NCI-H1417 treated with DMSO at 0.1 percent for 48 hours (cell line): ENCODE measurements at places on chromosomes 12 and 14.

DNA sequence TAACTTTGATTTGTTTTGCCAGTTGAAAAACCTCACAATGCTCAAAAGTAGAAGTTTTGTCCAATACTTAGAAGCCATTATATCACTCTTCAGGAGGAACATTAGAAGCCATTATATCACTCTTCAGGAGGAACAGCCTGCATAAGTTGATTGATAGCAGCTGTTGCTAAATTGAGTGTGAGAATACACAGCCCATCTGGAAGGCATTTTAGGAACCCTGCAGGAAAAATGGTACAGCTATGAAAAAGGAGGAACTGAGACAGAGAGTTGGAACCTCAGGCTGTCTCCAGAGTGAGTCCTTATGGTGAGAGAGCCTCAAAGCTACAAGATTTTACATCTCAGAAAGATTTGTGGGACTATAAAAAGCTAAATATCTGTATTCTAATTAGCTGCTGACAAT is 207.0 kb downstream of the MYRFL start:
- no peak for DNase-seq

- no peak for DNase-seq
Observed at GRCh38 chr14:63672417-63673180, 30.9 kb upstream of the WDR89 start.

DNA sequence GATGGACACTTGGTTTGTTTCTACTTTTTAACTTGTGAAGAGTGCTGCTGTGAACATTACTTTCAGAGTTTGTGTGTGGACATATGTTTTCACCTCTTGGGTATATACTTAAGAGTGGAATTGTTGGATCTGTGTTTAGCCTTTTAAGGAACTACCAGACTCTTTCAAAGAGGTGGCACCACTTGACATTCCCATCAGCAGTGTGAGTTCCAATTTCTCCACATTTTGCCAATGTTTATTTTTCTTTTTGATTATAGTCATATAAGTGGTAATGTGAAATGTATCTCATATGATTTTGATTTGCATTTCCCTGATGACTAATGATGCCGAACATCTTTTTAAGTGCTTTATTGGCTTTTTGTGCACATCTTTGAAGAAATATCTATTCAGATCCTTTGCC is 44.8 kb downstream of the ARHGAP5 start:
- no peak for DNase-seq

DNA sequence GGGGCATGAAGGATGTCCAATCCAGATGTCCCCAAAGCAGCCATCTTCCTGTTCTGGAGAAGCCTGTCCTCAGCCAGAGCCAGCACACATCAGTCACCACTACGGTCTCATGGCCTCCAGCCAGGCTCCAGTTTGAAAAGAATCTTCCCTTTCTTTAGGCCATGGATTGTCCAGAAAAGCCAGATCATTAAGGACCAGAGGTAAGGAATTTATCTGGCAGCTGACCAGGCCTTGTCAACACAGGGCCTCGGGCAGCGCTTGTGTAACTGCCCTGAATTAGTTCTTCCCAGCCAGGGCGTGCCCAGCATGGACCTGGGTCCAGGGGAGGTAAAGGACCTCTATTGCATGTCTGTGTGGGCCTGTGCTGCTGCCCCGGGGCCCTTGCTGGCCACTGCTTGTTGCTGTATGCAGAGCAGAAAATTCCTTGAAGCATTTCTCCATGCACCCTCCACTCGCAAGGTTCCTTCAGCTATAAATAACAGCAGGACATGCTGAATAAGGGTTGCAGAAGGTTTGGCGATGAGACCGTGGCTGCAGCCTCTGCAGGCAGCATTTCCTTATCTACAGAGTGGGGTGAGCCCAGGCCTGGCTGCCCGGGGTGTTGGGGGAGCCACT is 21.7 kb upstream of the VPS37B start:
- no peak for DNase-seq

DNA sequence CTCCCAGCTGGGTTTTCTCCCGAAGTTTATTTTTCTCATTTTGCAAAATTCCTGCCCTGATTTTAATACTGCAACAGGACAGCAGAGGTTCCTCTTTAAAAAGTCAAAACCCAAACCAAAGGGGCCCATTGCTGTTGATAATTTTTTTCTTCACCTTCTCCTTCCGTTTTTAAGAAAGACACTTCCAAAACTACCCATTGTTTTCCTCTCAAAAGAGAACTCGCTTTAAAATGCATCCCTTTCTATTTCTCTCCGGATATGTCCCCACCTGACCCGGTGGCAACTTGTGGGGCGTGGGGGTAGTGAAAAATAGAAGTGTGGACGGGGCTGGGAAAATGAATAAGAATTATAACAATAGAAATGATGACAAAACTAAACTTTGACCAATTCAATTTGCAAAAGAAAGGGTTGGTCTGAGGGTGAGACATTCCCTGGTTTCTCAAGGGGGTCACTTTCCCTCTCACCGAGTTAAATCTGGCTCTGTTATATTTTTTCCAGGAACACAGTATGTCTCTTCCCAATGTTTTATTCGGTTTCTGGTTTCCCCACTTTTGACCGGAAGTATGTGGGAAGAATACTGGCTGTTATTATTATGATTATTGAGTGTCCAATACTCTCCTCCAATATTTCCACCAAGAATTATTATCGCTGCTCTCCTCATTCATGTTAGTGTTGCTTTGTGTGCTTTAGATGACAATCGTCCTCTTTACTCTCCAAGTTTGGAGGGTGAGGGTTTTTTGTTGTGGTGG is 4.1 kb upstream of the TBX5 start:
- DNase-seq: no peak
